Left forelimb (tissue), 1 donor: ENCODE measurements at places on chromosomes 2 and 18.
A peak's percentile ranks its signal among the peaks of the same experiment; 100 is the strongest.

DNA sequence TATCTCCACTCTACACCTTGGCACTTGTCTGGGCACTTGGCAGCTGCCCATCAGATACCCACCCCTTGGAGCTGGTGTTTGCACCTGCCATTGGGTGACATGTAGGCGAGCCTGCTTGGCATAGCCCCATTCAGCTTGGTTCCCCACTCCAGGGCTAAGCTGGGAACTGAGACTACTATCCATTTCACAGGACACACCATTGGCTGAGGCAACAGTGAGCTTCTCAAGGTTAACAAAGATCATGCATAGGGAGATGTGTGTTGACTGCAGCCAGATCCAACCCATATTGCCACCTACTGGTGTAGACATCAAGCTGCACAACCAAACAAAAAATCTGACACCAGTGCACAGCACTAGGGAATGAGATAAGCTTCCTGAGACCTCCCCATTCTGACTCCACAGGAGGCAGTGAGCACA lies 1389.8 kb upstream of the TMEFF2 start:
- no peak for DNase-seq

GRCh38 chr2:107354175-107354574 lies 468.2 kb upstream of the ST6GAL2 start:
- no peak for DNase-seq

- peak; percentile 28 for DNase-seq
Observed at GRCh38 chr2:240952496-240953246, 45.7 kb upstream of the SNED1 start.

- no peak for DNase-seq
Observed at GRCh38 chr2:239509373-239510143, 108.7 kb upstream of the HDAC4 start.

- no peak for DNase-seq
Observed at GRCh38 chr2:7835151-7835550, 846.7 kb upstream of the ID2 start.

GRCh38 chr2:9548506-9548905 lies 7.1 kb downstream of the ADAM17 start:
- DNase-seq: no peak

GRCh38 chr18:3710712-3711301 lies 260.8 kb downstream of the TGIF1 start:
- DNase-seq: no peak

- no peak for DNase-seq
Observed at GRCh38 chr2:103963146-103963725, 890.7 kb upstream of the POU3F3 start.

GRCh38 chr2:12739721-12740254 lies 23.1 kb downstream of the TRIB2 start:
- DNase-seq: no peak

GRCh38 chr2:161113693-161114575 lies 46.3 kb upstream of the TANK start:
- DNase-seq: no peak

DNA sequence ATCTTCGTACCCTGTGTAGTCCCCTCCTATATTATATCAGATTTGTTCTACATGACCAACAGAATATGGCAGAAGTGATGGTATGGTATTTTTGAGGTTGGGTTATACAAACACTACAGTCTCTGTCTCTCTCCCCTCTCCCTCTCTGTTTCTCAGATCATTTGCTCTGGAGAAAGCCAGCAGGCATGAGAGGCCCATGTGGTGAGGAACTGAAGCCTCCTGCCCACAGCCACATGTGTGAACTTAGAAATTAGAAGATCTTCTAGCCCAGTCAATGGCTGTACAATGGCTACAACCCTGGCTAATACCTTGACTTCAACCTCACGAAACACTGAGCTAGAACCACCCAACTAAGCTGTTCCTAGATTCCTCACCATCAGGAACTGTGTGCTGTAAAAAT lies 250.6 kb downstream of the SMAD2 start:
- no peak for DNase-seq

GRCh38 chr2:124978597-124978996 lies 953.5 kb downstream of the CNTNAP5 start:
- no peak for DNase-seq

GRCh38 chr2:3139906-3140305 lies 237.7 kb downstream of the EIPR1 start:
- DNase-seq: no peak

DNA sequence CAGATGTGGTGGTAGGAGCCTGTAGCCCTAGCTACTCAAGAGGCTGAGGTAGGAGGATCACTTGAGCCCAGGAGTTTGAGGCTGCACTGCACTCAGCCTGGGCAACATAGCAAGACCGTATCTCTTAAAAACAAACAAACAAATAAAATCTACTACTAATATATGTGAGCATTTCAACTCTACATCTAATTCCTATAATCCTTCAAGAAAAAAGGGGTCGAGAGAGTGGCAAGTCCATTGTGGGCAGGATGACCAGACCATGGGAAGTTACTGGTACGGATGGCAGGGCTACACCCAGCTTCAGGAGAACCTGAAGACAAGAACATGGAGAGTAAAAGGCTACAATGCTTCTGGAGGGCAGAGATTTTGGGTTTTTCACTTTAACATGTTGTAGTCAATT lies 24.0 kb downstream of the BUB1 start:
- no peak for DNase-seq

DNA sequence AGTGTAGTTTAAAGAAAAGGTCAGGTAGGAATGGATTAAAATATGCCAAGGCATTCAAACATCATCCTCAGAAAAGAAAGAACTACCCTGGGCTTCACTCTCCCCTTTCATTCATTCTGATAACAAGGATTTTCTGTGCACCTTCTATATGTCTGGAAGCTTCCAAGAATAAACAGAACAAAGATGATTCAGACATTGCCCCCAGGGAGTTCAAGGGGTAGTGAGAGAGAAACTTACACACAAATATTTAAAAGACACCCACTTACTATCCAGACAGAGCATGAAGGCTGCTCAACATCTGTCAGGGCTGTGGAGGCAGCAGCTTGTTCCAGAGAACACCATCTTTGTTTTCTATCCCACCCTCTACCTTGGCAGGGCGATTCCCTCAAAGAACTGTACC lies 140.5 kb downstream of the ALK start:
- DNase-seq: no peak

- no peak for DNase-seq
Observed at GRCh38 chr18:45482286-45482685, 133.0 kb upstream of the SLC14A2 start.

GRCh38 chr2:234752966-234753365 lies 198.9 kb upstream of the SH3BP4 start:
- no peak for DNase-seq

GRCh38 chr2:147430408-147430807 lies 414.4 kb upstream of the ACVR2A start:
- no peak for DNase-seq

DNA sequence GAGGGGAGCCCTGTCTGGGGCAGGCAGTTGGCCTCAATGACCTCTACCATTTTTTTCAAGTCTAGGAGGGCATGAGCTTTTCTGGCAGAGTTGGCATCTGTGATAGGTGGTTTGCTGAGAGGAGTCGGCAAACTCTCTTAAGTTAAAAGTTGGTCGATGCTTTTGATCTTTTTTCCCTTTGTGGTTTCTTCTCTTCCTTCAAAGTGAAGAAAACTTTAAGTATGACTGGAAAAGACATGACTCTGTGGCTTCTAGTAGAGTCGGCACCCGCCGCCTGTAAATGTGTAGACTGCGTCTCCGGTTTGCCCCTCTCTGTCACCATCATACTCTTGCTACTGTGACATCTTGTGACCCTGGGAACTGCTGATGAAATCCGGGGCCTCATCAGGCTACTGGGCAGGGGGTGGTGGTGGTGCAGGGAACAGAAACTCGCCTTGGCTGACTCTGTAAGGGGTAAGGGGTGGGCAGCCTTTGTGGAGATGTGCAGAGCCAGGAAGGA lies 21.1 kb downstream of the INPP5D start:
- peak; percentile 52 for DNase-seq

DNA sequence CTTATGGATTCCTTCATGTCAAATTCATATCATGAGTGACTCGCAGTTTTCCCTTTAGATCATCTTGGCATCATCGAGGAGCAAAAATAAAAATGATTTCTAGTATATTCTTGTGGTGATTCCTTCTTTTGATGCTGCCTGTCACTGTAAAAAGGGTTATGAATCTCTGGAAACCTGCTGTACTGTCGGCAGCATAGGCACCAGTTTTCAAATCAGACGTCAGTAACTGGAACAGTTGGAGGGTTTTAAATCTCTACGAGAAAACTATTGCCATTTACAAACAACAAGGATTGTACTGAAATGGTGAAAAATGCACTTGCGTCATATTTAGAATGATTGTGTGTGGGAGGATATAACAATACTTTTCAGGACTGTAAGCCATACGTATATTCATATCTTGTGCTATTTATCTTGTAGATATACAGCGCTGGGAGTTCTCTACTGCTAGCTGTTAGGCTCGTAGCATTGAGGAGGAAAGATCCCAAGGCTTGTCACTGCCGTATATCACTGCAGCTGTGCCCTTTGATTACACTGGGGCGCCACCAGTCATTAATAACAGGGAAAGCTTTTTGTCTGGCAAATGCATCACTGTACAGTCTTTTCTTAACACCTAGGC lies 320.7 kb downstream of the MTX2 start:
- DNase-seq: no peak

- no peak for DNase-seq
Observed at GRCh38 chr2:207422380-207422779, 107.4 kb upstream of the CREB1 start.

DNA sequence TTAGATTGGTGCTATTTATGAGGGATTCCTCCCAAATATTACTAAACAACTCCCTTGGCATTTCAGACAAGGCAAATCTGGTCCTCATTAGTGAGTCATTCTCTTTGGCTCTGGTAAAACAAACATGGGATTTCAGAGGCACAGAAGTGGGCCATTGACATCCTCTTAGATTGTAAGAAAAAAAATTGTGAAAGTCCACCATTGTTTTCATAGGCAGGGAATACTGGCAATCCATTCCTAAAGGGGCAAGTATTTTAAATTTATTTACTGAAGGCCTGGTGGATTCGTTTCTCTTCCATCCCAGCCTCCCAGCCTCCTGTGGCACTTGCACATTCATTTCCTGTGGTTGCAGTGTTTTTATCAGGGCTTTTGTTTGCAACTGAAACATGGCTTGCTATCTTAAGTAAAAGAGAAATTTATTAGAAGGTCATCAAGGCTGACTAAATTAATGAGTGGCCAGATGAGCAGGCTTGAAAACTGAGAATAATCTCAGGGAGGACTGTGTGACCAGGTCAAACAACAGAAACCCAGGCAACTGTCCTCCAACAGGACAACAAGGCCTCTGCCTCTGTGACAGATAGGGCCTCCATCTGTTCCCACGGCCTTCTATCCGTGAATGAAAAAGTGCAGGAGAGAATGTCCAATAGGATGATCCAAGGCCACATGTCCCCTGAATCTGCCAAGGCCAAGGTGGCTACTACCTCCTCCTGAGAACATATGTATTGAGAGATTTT lies 23.1 kb upstream of the TNFAIP6 start:
- DNase-seq: no peak

DNA sequence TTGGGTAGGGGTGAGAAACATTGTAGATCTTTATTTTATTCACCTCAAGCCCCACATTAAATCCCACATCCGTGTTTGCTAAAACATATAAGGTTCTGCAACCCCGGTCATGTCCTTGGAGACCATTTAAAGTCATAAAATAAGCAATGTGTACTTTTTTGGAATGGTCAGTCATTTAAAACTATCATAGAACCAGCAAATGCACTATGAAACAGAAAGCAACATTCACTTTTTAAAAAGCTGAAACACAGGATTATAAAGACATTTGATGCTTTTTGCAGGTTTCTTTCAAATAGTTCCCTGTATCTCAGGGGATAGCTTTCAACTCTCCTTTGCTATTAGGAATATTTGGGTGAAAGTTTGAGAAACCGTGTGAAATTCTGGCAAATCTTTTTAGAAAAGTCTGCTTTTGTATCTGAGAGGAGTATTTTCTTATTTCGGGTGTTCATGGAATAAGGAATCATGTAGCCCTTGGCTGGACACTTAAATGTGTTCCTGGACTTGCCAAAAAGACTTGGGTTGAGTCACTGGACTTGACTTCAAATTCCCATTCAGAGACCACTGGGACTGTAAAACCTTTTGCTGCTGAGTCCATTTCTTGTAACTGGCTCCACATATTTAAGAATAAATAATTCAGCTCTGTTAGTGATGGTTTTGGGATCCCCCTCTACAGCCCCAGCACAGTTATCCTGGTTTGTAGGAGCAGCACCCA lies 5.9 kb upstream of the CETN1 start:
- DNase-seq: no peak

DNA sequence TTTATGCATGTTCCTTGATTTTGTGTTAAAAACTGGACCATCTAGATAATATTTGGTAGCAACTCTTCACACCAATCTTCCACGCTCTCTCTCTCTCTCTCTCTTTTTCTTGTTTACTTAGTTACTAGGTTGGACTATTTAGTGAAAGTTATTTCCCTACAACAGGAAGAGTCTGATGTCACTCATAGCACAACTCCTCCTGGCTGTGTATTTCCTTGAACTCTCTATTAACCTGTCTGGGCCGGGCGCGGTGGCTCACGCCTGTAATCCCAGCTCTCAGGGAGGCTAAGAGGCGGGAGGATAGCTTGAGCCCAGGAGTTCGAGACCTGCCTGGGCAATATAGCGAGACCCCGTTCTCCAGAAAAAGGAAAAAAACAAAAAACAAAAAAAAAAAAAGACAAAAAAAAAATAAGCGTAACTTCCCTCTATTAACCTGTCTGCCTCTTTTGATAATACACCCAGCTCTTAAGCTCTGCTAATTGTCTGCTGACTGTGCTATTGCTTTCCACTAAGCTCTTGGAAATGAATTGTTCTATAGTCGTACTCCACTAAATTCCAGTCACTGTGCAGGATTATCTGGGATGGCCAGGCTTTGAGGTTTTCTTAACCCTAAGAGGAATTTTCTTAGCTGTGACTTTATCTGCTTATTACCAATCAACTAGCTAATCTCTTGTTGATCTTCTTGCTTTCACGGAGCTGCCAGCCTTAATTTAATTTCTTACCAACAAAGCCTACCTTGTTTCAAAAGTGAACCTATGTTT lies 18.1 kb upstream of the CDH19 start:
- DNase-seq: no peak

- peak; percentile 34 for DNase-seq
Observed at GRCh38 chr2:239049421-239050251, 201.8 kb downstream of the TWIST2 start.

GRCh38 chr2:68726100-68726499 lies 8.5 kb upstream of the ARHGAP25 start:
- no peak for DNase-seq

DNA sequence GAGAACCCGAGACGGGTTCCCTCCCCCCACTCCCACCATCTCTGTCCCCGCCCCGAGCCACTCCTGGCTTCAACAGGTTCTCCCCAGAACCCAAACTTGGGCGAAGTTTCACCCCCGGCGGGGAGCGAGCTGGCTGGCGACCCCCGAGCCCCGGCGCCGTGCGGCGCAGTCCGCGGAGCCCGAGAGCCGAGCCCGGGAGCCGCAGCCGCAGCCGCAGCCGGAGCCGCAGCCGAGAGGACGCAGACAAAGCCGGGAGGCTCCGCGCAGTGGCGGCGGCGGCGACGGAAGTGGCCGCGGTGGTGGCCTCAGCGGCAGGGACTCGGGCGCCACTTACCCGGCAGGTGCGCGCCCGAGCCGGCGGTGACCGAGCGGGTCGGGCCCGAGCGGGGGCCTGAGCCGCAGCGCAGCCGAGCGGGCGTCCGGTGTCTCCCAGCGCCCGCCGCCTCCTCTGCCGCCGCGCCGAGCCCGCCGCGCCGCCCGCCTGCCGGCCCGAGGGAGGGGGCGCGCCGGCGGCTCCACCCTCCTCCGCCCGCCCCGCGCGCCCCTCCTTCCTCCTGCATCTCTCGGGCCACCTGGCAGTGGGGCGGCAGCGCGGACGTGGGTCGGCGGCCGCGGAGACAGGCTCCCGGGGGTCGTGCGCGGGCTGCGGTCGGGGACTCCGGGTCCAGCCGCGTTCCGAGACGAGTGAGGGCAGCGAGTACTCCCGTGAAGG lies at the start of gene ECEL1:
Gene ECEL1 (minus strand): TSS at position 450 of the 712 bp plus-strand sequence. CDS start 1,181 bp downstream, outside the sequence.
- DNase-seq: no peak
